ENCODE measurements at places on chromosomes 12 and 14. TPM values are rescaled to one million over a fixed set of nuclear protein-coding genes. Genes with fewer than 3 reads are reported as not detected.

DNA sequence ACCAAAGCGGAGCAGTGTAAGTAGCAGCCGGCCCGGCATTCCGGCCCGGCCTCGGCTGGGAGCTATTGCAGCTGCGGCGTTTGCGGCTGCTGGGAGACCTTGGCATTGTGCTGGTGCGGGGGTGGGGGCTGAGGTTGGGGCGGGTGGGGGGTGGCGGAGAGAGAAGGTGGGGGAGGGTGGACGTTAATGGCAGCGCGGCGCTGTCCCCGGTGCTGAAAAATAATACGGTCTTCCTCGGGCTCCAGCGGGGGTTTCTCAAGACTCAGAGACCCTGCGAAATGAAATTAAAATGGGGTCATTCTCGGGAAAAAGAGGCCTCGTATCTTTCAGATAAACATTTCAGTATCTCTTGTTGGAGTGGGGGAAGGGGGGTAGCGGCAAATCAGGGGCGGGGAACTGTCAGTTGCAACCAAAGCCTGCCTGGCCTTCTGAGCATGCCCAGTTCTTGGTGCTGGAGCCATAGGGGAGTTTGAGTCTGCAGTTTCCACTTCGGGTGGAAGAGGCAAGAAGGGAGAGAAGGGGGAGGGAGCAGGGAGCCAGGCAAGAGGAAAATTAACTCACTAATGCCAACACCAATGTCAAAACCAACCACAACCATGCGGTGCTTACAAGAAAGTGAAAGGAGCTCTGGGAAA is 414 bp downstream of the UNC79 start:
- DNase-seq: peak; percentile 36

GRCh38 chr12:20798554-20798953 is 12.0 kb upstream of the SLCO1B3 start:
- no peak for DNase-seq

GRCh38 chr14:75155169-75155568 is 21.2 kb downstream of the TMED10 start:
- no peak for DNase-seq

GRCh38 chr14:31205681-31206535 is 1.7 kb downstream of the HECTD1 start:
- no peak for DNase-seq

- no peak for DNase-seq
Observed at GRCh38 chr12:25051656-25052195, 102.8 kb upstream of the BCAT1 start.

- DNase-seq: no peak
Observed at GRCh38 chr12:98438656-98439230, 76.6 kb upstream of the TMPO start.

DNA sequence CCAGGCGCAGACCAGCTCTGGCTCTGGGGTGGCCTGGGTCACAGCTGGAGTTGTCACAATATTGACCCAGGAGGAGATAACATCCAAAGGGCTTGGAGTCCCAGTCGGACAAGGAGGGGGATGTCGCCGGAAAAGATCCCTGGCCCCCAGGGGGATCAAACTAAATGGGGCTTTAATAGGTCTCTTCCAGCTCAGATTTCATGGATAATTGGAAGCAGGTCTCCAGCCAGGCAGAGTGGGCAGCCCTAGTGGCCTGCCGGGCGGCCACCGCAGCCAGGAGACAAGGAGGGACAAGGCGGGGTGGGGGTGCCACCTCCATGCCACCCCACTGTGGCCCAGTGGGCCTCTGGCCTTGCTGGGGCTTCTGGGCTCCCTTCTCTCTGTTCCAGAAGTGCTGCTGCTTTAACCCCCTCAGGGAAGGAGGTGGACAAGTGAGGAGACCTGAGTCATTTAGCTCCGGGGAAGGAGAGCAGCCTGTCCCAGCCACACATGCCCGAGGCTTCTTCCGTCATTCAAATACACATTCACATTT is 23.1 kb upstream of the PGF start:
- no peak for DNase-seq

GRCh38 chr14:105067140-105067968 is 2.1 kb upstream of the GPR132 start:
- DNase-seq: no peak

GRCh38 chr12:92261071-92261470 is 115.4 kb upstream of the BTG1 start:
- no peak for DNase-seq

- DNase-seq: no peak
Observed at GRCh38 chr12:2555487-2556082, 239.2 kb upstream of the FKBP4 start.

DNA sequence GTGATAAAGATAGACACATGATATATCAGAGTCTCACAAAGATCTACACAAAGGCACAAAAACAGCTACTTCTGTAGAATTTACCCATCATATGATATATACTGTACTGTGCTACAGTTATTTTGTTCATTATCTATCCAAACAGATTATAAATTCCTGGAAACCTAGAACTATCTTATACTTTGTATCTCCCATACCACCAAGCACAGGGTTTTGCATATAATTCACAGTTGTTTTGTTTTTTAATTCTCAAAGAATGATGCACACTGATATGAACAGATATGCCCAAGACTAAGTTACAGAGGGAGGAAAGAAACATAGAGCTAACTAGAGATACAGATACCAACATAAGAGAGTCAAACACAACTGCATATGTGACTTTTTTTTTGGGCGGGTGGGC is 3.4 kb downstream of the PRKAG1 start:
- no peak for DNase-seq

DNA sequence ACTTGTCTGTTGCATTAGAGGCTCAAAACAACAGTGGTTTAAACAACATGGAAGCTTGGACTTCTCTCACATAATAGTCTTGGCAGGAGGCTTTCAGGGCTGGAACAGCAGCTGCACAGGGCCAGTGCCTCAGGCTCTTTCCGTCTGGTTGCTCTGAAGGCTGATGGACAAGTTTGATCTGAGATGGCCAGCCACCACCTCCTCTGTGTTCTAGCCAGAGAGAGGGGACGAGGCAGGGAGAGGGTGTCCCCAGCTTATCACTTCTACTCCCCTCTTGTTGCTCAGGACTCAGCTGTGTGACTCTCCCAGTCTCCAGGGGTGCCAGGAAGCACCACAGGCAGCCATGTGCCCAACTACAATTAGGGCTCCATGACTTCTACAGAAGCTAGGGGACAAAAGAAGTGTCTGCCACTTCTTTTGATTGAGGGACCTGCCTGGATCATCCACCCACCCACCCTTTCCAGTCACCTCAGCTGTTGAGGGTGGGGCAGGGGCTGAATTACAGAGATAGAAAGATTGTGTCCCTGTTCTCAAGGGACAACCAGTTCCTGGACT is 46.6 kb downstream of the SMIM41 start:
- DNase-seq: no peak

KCNJ8 gene
- total RNA-seq: 13.8 TPM

OSBPL8 gene
- 81.8 TPM for total RNA-seq

NOVA1 gene
- 6.6 TPM for total RNA-seq

TAS2R10 gene
- total RNA-seq: 2.6 TPM

ALG10 gene
- total RNA-seq: 9.5 TPM

FAM186B gene
- total RNA-seq: 1.1 TPM

SLC5A8 gene
- total RNA-seq: 71.7 TPM

AICDA gene
- total RNA-seq: not detected

GZMB gene
- total RNA-seq: 0.94 TPM

Data from thyroid gland (tissue), 4 donors.